Fibroblast of skin of left biceps (primary cell): ENCODE measurements at places on chromosomes 2 and 18.
A peak's percentile ranks its signal among the peaks of the same experiment; 100 is the strongest.

DNA sequence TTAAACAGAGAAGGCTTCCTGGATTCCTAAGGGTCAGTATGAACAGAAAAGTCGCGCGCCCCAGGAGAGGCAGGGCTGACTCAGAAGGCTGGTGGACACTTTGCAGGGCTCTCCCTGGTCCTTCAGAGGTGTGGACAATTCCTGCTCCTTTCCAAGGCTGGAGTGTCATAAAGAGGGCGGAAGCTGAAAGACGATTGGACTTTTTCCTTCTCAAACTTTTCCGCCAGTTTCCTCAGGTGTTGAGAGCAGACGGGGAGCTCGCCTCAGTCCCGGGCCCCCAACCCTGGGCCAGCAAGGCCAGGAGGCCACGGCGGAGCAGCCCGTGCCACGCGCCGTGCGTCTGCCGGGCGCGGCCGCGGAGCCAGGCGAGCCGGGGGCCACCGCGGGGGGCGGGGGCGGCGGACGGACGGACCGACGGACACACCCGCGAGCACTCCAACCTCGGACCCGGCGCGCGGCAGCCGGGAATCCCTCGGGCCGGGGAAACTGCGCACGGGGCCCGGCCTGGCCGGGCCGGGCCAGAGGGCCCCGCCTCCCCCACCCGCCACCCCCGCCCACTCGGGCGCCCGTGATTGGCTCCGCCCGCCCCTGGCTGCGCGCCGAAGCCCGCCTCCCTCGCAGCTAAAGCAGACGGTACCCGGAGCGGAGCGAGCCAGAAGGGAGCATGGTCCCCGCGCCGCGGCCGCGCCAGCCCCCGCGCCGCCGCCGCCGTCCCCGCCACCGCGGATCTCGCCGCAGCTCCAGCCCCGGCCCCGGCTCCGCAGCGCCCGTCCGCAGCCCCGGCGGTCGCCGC is at the start of gene KLHL29:
Gene KLHL29 (plus strand): TSS at position 629 of the 793 bp plus-strand sequence. CDS start 177,018 bp downstream, outside the sequence.
- peak; percentile 41 for DNase-seq

- no peak for DNase-seq
Measured at GRCh38 chr2:186927185-186927866, 78.4 kb upstream of the ZSWIM2 start.

DNA sequence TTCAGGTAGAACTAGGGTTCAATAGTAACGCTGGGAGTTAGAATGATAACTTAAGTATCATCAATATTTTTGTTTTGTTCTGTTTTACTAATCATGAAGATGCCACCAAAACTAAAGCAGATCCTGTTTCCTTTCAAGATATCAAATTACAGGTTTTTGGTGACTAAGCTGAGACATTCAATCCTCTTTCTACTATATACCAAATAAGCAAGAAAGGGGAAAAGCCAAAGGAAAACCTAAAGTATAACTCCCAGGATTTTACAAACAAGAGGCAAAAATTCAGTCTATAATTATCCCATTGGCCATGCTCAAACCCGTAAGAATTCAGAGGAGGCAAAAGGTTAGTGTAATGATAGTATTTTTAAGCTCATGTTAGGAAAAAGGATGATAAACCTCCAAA is 175.2 kb upstream of the CCDC150 start:
- no peak for DNase-seq

GRCh38 chr18:5772306-5773105 is 122.8 kb downstream of the TMEM200C start:
- DNase-seq = no peak

GRCh38 chr2:44767691-44768090 is 173.8 kb upstream of the SIX3 start:
- no peak for DNase-seq

GRCh38 chr18:63679820-63680606 is 18.3 kb upstream of the SERPINB3 start:
- DNase-seq = no peak

- DNase-seq = no peak
Measured at GRCh38 chr2:138013639-138014038, 49.4 kb downstream of the HNMT start.

DNA sequence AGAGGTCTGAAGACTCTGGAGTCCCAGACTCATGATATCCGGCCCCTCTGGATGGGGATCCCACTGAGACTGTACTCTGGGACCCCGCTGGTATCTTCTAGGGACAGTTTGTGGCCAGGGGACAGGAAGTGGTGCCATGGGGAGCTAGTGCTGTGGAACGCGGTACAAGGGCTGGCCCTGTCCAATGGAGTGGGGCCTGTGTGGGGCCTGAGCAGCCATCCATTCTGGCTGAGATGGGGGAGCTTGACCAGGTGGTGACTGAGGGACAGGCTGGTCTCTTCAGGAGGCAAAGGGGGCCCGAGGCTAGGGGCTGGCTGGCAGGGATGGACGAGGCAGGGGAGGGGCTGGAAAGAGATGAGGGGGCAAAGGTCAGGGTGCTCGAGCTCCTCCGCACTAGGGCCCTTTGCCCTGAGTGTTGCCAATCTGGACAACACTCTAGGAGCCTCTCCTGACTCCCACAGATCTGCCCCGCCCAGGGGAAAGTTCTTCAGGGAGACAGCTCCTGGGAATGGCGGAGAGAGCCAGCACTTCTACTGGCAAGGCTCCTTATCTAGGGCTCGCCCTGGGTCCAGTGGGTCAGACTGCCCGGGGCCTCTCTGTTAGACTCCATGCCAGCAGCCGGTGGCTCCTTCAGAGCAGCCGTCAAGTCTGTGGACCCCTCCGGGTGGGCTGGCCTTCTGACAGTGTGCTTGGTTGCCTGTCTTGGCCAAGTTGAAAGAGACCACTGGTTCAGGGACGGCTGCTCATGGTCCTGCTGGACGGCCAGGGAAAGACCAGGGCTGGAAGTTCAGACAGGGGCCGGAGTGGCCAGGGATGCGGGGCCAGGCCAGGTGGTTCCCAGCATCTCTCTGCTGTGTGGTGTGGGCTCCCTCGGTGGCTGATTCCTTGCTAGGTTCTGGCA is 12.3 kb downstream of the MALL start:
- no peak for DNase-seq

- DNase-seq = no peak
Measured at GRCh38 chr2:130917006-130917688, 80.4 kb downstream of the ARHGEF4 start.

DNA sequence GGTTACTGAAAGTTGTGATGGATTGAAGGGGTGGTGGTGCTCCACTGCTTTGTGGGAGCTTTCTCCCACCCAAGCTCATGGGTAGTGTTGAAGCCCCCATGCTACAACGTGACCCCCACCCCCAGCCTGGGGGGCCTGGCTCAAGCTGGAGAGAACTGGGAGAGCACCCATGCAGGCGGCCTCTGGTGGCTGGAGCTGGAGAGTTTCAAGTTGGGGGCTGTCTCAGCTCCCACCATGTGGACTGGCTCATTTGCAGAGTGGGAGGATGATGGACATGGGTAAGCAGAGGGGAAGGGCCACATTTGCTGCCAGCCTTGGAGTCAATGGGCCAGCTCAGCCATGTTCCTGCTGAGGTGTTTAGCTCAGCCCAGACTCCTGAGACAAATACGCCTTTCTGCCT is 62.8 kb downstream of the INPP4A start:
- no peak for DNase-seq

DNA sequence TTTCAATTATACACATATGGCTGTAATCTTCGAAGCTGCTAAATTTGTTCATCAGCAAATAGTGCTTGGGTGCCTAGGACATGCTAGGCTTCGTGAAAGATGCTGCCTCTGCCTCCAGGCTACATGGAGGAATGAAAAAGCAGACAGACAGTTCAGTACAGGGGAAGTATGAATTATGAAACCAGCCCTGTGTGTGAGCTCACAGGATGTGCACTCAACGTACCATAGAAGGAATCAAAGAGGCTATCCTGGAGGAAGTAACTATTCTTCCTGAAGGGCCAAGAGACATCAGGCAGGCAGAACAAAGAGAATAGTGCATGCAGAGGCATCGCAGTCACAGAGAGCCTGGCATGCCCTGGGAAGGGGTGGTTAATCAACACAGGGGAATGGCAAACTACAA is 61.4 kb downstream of the DYM start:
- no peak for DNase-seq

- DNase-seq = no peak
Measured at GRCh38 chr2:179274749-179275148, 10.1 kb upstream of the SESTD1 start.

DNA sequence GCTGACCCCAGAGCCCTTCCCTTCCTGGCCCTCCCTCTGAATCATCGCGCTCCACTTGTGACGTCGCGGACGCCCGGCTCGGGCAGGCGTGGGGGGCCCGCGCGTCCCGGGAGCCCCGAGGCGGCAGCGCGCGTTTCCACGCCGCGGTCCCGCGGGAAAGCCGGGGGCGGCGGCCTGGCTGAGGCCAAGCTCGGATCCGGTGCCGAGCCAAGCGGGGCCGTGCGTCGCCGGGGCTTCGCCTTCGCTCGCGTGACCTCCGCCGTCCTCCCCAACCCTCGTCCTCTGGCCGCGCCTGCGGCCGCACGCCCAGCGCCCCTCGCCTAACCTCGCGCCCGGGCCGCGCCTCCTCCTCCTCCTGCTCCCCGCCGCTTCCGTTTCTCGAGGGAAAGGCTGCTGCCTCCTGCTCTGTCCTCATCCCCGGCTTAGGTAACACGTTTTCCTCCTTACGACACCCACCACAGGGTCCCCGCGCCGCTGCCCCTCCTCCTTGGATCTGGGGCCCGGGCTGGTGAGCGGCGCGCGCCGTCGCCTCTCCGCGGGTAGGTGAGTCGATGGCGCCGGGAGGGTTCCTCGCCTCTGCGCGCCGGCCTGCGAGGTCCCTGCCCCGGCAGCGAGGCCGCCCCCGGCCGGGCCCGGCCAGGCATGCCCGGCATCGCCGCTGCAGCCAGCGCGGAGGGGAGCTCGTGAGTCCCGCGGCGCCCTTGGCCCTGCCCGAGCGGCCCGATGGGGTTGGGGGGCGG is at the start of gene INPP1:
Gene INPP1 (plus strand): TSS at position 54 of the 740 bp plus-strand sequence. CDS start 16,514 bp downstream, outside the sequence.
- no peak for DNase-seq

- no peak for DNase-seq
Measured at GRCh38 chr2:21836719-21837118, 713.0 kb downstream of the TDRD15 start.

DNA sequence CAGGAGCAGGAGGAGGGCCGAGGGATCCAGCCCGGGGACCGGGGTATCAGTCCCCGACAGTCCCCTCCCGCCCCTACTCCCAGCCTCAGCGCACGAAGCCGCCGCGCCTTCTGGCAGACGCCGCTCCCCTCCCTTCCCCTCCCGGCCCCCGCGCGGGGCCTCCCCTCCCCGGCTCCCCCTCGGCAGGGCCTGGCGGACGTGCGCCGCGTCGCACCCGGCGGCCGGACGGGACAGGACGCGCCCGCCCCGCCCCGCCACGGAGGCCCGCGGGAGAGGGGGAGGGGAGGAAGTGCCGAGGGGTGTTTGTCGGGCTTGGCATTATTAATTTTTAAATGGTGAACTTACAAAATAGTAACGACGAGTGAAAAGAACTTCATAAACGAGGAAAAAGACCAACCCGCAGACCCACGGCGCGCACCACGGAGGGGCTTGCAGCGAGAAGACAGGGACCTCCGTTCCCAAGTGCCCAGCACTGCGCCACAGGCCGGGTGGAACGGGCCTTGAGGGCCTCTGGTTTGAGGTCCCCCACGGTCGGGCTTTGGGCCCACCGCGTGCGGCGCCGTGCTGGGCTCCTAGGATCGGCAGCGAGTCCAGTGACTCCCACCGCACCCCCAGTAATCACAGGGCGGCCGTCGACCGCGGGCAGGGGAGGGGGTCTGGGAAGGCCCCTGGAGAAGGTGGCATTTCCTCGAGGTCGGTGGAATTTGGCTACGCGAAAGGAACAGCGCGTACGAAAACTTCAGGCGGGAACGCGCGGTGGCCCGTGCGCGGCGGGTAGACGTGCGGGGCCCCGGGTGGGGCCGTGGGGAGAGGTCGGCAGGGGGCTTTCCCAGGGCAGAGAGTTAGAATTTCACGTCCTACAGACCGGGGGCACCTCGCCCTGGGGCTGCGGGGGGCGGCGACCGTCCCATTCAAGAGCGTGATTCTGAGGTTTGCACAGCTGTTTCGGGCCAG is 954 bp upstream of the CTDSP1 start:
- DNase-seq = peak; percentile 64

DNA sequence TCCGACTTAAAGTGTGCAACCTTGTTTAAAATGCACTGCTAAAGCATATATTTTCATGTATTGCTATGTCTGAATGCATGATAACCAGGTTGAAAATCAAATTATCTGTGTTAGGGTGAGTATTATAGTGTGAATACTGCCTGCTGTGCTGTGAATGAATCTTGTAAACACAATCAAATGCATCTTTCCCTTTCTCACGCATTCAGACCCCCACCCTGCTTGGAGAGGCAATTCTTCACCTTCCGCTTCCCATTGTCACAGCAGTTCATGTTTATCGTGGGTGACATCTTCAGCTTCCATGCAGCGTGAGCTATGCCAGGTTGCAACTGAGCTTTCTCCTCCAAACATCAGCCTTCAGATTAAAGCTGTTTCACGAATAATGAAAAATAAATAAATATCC is 418.0 kb downstream of the MEIS1 start:
- no peak for DNase-seq

- no peak for DNase-seq
Measured at GRCh38 chr18:62954366-62954765, 239.0 kb downstream of the PHLPP1 start.

DNA sequence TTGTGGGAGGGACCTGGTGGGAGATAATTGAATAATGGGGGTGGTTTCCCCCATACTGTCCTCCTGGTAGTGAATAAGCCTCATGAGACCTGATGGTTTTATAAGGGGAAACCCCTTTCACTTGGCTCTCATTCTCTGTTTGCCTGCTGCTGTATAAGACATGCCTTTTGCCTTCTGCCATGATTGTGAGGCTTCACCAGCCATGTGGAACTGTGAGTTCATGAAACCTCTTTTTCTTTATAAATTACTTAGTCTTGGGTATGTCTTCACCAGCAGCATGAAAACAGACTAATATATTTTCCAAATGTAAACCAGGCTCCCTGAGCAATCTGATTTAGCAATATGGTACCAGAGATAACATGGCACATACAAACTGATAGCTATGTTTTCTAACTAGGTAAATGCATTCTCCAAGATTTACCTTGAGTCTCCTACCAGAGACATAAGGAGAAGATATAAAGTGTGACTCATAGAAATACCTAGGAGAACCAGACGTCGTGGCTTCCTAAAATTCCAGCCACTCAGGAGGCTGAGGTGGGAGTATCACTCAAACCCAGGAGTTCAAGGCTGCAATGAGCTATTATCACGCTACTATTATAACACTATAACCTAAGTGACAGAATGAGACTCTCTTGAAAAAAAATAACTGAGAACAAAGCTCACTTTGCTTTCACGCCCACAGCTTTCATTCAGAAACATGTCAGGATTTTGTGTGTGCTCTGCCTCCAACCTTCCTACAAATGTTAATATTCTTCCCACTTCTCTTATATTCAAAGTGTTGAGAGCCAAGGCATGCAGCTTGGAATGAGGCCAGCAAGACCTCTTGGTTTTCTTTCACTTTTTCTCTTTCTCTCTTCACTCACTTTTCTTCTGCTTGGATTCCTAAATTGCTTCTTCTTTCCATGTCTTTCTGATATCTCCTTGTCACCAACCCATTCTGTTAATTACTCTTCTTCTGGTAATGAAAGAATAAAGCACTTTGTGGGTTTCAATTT is 263.9 kb upstream of the UBE2E3 start:
- no peak for DNase-seq
